ENCODE measurements at places on chromosomes 1 and 21.

GRCh38 chr21:32921632-32922230 lies 104.0 kb upstream of the OLIG2 start:
- no peak for DNase-seq

DNA sequence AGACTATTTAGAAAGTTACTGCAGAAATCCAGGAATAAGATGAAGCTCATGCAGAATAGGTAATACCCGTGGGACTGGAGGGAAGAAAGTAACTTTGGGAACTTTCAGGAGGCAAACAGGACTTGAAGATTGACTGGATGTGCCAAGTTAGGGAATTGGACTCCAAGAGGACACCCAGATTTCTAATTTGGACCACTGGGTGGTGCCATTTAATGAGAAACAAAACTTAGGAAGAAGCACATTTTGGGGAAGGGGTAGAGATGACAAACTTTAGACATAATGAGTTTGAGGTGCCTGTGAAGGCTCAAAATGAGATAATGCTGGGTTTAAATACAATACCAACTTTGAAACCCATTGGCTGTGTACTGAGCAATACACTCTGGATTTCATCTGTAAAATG lies 3.3 kb upstream of the B4GALT3 start:
- no peak for DNase-seq

DNA sequence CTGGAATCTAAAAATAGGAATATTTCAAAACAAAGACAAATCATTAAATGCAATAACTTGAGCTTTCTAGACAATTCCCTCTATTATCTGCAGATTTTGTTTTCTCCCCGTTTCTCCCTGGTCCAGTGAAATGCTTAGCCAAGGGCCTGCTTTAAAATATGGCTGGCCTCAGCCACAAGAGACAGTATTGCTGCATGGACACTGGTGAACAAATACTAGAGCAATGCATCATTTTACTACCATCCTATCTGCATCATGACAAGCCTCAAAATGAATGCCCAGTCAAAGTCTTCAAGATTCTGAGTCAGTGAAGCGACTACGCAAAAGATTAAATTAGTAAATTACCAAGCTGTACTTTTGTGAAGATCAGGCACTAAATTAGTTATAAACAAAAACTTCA lies 80.5 kb downstream of the ENAH start:
- DNase-seq = peak; percentile 11

GRCh38 chr1:48808496-48808895 lies 31.8 kb upstream of the BEND5 start:
- DNase-seq = no peak
